ENCODE measurements at places on chromosomes 5 and 9. TPM values are rescaled to one million over a fixed set of nuclear protein-coding genes. Genes with fewer than 3 reads are reported as not detected.

The PCDHGB4 gene
- 7.4 TPM for polyA plus RNA-seq

The DOK3 gene
- 4.4 TPM for polyA plus RNA-seq

The SPATA6L gene
- 0.60 TPM for polyA plus RNA-seq

The ARL14EPL gene
- not detected for polyA plus RNA-seq

The GOLM1 gene
- polyA plus RNA-seq: 155 TPM

The PCDHGA9 gene
- polyA plus RNA-seq: 10.1 TPM

All from left renal pelvis (tissue), 4 donors.